ENCODE measurements at places on chromosomes 5 and 9. TPM values are rescaled to one million over a fixed set of nuclear protein-coding genes. Genes with fewer than 3 reads are reported as not detected.

MZB1 gene
- total RNA-seq = 0.76 TPM

LCN12 gene
- 3.2 TPM for total RNA-seq

TMEM215 gene
- not detected for total RNA-seq

CERCAM gene
- 13.9 TPM for total RNA-seq

ADRA1B gene
- 0.18 TPM for total RNA-seq

S100Z gene
- total RNA-seq = not detected

EPB41L4A gene
- total RNA-seq = 7.5 TPM

- DNase-seq = no peak
Observed at GRCh38 chr5:13956471-13956870, 12.0 kb upstream of the DNAH5 start.

DNA sequence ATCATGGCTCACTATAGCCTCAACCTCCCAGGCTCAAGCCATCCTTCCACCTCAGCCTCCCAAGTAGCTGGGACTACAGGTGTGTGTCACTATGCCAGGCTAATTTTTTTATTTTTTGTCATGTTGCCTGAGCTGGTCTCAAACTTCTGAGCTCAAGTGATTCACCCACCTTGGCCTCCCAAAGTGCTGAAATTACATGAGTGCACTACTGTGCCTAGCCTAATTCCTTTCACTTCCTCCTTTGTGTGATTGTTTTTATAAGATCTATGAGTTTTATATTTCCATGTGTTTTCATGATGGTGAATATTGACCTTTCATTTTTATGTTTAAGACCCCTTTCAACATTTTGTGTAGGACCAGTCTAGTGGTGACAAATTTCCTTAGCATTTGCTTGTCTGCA is 55.2 kb upstream of the IL12B start:
- no peak for DNase-seq

DNA sequence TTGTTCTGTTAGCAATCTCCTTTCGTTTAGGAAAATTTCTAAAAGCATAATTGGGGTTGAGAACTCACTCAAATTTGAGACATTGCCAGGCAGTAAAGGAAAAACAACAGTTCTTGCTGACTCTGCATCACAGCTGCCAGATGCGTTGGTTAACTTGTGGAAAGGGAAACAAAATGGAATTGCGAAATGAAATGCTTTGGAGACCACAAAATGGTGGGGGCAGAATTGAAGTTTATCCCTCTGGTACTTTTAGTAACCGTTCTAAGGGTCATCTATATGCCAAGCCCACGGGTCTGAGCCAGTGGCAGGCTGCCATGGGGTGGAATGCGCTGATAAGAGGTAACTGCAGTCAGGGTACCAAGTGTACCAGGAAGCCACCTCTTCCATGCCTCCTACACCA is 28.6 kb upstream of the SELENOP start:
- no peak for DNase-seq

- DNase-seq = no peak
Observed at GRCh38 chr9:129751841-129752801, 721 bp downstream of the PTGES start.

DNA sequence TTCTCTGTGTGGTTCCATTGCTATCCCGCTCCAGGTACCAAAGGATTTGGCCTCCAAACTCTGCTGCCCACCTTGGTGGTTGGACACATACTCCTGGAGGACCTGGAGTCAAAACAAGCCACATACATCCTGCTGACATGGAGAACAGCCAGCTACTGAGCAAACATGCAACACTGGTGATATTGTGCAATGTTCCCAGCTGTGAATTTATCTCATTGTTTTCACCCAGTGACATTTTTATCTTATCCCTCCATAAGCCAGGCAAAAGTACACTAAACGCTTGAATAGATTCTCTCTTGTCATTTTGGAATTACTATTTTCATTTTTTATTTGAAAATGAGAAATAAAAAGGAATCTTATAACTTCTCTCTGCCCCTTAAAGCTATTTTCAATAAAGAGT is 11.1 kb upstream of the CTSL start:
- DNase-seq = peak; percentile 75

- DNase-seq = no peak
Observed at GRCh38 chr5:119354537-119355243, 1.1 kb upstream of the TNFAIP8 start.

DNA sequence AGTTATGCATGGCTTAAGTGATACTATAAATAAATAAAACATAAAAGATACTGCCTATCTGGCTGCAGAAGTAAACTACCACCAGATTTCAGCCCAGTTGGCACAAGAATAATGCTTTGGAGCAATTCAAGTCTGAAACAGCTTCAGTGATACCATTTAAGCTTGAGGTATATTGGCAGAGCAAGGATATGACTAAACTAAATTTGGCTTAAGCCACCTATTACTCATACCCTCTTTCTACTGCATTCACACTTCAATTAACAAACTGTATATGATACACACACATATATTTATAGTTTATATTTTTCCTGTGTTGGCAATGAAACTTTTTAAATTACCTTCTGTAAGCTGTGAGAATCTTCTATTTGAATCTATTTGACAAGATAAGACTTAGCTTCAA is 431.9 kb downstream of the ANXA1 start:
- no peak for DNase-seq

GRCh38 chr5:113176196-113176595 is 199.6 kb downstream of the DCP2 start:
- DNase-seq = no peak

- DNase-seq = no peak
Observed at GRCh38 chr5:145960166-145960565, 23.8 kb downstream of the SH3RF2 start.

GRCh38 chr5:98770209-98770910 is 3.1 kb upstream of the RGMB start:
- peak; percentile 56 for DNase-seq
